Endothelial cell of coronary artery (primary cell): ENCODE measurements at places on chromosomes 6 and 20. TPM values are rescaled to one million over a fixed set of nuclear protein-coding genes. Genes with fewer than 3 reads are reported as not detected.

The ULBP1 gene
- total RNA-seq = 0.09 and 1.1 TPM in 2 replicates

The CTCFL gene
- total RNA-seq = under 0.01 TPM in 1 of 2 replicates, not detected in the other

The DPPA5 gene
- total RNA-seq = not detected in 2 replicates

The SAMD10 gene
- 1.8 and 2.2 TPM in 2 replicates for total RNA-seq

The OSBPL2 gene
- 17.2 and 26.8 TPM in 2 replicates for total RNA-seq

The CUL7 gene
- 21.1 and 34.3 TPM in 2 replicates for total RNA-seq

The GABBR1 gene
- 8.5 and 13.6 TPM in 2 replicates for total RNA-seq

The HRH3 gene
- total RNA-seq = not detected in 2 replicates

The HDAC2 gene
- total RNA-seq = 81.3 and 87.4 TPM in 2 replicates
